WERI-Rb-1 (cell line): ENCODE measurements at places on chromosomes 2 and 18.

GRCh38 chr2:28351621-28352020 is 41.0 kb upstream of the FOSL2 start:
- DNase-seq: no peak

DNA sequence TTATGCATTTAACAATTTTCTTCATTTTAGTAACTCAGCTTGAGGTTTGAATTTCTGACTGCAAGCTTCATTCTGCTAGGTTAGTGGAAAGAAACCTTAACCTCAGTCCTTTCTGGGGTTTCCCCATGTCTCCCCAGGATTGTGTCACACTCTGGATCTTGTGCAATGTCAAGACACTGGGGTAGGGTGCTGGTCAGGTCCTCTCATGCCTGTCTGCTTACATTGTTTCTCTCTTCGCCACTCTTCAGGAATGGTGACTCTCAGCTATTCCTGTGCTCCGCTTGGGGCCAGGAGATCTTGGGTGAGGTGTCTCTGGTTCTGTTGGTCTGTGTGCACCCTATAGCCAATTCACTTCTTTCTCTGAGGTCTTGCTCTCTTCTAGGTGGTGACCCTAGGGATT is 23.9 kb downstream of the CTLA4 start:
- no peak for DNase-seq

- no peak for DNase-seq
These were observed 3057.4 kb downstream of the RPIA start for GRCh38 chr2:91748902-91749301.

GRCh38 chr18:79572093-79572780 is 107.4 kb upstream of the CTDP1 start:
- no peak for DNase-seq

- DNase-seq: no peak
These were observed 83.9 kb downstream of the STPG4 start for GRCh38 chr2:47070920-47071824.

GRCh38 chr18:7566567-7567473 is at the start of gene PTPRM:
Gene PTPRM, plus strand, starts transcription at chr18:7567316. Its CDS starts 503 bp downstream, at chr18:7567819.
- peak; percentile 59 for DNase-seq

- peak; percentile 6 for DNase-seq
These were observed 217.5 kb downstream of the CYP26B1 start for GRCh38 chr2:71930049-71930681.

DNA sequence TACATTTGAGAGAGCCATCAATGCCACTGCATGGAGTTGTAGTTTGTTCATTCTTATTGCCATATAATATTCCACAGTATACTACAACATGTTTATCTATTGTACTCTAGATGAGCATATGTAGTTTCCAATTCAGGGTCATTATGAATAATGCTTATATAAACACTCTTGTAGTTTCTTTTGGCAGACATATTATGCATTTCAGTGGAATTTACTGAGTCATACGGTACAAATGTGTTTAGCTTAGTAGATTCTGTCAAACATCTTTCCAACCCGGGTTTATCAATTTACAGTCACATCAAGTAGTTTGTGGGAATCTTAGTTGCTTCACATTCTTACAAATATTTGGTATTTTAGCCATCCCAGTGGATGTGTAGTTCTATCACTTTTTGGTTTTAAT is 161.1 kb downstream of the KCNH7 start:
- DNase-seq: no peak

- DNase-seq: no peak
These were observed 17.0 kb downstream of the SERPINB8 start for GRCh38 chr18:63986885-63987284.

DNA sequence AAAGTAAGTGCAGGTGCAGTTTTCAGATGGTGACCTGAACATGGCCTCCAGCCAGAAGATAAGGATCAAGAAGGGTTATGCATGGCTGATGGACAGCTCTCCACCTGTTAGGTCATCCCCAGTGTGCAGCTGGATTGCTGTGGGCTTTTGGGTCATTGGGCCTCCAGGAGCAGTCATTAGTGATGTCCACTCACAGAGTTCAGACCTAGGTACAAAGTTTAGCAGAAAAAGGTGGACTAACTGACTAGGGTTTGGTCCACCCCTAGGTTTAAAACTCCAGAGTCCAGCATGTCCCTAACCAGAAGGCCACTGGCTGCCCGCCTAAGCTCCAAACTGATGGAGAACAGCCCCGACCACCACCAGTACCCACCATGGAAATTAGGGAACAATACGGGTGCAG is 18.3 kb upstream of the SULT1C2 start:
- DNase-seq: no peak

DNA sequence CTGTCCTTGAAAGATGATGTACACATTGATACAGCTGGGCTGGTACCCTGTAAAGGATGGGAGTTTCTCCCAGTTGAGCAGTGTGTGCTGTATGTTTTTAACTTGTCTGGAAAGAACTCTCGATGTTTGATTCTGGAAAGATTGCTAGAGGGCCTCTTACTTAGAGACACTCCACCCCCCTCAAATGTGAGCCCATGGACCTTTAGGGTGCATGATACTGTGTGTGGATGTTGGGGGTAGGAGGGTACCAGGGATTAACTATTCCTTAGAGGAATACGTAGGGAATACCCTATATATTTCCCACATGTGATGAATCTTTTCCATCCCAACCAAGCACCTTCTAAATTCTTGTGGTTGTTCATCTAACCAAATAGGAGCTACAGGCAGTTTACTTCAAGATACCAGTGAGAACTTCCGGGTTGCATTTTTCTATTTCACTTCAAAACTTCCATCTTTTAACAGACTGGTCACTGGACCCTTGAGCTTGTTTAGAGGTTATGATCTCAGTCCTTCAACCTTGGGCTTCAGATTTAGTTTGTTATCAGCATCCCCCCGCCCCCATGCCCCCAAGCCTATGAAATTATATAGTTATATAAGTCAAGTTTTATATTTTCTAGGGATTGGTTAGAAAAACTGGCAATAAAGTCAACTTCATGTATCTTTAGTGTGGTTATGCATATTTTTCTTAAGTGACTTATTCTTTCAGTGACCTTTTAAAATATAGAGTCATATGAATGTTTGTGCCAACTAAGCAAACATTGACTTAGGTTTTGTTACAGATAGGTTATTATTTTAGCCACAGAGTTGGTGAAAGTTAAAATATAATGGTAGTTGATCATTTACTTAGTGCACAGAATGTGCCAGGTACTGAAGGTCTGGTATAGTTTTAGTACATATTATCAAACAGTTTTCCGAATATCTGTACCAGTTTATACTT is 18.2 kb downstream of the AFTPH start:
- DNase-seq: no peak

- DNase-seq: no peak
These were observed 44.6 kb downstream of the DPP4 start for GRCh38 chr2:162029287-162029901.

DNA sequence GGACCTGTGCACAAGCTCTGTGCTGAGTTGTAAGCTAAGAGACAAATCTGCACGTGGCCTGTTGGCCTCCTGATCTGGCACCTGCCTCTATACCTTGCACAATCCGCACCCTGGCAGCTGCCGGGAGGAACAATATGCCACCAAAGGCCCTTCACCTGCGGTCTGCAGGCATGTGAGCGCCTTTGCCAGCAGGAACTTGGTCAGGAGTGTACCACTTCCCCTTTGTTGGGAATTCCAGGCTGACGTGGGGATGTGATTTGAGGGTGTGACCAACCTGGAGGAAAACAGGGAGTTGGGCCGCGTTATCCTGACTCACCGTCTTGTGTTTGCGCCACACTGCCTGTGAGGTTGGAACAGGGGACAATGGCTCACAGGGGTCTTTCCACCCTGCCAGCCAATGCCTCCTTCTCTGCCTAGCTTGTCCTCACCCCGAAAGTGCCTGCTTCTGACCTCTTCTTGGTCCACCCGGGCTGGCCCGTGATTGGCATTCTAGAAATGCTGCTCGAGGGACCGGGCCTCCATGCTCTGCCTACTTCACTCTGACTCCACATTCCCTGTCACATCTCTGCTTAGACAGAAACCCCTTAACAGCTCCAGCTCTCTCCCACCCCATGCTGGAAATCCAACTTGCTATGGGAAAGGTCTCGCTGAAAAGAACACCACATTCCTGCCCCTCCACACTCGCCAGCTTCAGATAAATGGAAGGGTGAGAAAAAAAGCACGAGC is 67.1 kb upstream of the MAP4K4 start:
- DNase-seq: no peak

- DNase-seq: no peak
These were observed 317.6 kb downstream of the AFF3 start for GRCh38 chr2:99824758-99825157.

DNA sequence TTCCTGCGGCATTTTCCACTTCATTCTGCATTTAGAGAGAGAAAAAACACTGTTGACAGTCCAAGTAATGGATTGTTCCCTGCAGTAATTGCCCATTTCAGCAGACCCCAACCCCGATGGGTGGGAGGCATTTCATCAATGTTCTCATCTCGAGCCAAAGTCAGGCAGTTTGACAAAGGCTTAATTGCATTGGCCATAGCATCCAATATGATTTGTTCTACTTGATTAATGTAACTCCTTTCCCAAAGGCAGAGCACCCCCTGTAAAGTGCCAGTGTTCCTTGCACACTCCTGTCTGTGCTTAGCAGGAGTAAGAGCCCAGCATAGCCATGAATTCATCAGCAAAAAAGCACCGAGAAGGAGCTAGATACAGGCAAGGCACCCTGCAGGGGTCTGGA is 174.4 kb downstream of the SEPTIN10 start:
- DNase-seq: no peak

- DNase-seq: no peak
These were observed 91.0 kb downstream of the MARCHF4 start for GRCh38 chr2:216281316-216281715.

DNA sequence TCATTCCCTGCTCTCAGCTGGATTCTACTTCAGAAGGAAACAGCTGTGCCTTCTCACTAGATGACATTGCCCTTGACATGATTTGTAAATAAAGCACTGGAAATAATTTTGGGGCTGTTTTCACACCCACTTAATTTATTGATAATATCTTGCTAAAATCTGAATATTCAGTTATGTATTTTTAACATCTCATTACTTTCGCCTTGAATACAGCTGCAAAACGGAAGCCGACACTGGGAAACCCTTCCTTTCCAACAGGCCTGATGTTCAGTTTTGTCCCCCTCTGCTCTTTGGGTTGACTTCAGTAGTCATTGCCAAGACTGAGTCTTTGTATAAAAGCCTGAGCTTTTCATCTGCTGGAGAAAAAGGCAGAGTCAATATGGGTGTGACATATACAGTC is 82.7 kb downstream of the DOCK10 start:
- DNase-seq: no peak

DNA sequence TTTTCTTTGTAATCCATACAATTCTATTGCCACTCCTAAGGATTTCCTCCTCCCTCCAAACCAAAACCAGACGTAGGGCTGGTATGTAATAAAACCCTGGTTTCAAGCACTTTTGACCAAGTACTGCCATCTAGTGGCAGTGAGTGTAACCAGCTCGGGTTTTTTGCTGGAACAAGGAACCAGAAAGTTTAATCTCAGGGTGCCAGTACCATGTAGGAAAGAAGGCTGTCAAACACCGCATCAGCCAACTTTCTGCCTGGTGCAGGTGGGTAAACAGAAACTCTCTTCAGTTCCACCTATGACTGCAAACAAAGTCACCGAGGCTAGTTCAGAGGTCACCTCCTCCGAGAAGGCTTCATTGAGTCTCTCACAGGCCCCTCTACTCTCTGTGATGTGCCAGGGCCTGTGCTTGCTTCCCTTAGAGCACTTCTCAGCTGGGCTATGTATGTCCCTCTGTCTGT is 10.2 kb upstream of the THNSL2 start:
- DNase-seq: peak; percentile 37

DNA sequence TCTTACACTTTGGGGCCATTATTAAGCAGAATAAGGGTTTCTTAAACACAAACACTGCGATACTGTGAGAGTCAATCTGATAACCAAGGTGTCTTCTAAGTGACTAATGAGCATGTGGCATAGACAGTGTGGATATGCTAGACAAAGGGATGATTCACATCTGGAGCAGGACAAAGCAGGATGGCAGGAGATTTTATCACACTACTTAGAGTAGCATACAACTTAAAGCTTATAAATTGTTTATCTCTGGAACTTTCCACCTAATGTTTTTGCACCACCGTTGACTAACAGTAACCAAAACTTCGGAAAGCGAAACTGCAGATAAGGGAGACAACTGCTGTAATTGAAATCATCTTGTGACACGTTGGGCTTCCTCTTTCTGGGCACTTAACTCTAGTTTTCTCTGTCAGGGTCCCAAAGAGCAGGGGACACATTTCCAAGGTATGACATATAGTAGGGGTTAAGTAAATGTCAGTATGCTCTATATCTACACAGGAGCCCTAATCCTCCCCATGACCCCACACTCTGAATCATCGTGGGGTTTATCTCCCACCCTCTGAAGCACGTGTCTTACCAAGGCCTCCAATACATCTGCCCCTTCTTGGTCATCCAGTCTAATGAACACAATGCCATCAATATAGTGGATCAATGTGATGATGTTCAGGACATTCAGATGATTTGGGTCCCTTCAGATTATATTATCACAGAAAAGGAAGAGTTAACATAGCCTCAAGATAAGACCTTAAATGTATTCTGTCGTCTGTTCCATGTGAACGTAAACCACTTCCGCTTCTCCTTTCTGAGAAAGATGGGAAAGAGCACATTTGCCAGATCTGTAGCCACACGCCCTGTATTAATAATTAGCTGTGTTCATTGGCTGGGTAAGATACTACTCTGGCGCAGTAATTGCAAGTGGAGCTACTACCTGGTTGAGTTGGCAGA is 78.7 kb downstream of the FTCDNL1 start:
- DNase-seq: no peak

DNA sequence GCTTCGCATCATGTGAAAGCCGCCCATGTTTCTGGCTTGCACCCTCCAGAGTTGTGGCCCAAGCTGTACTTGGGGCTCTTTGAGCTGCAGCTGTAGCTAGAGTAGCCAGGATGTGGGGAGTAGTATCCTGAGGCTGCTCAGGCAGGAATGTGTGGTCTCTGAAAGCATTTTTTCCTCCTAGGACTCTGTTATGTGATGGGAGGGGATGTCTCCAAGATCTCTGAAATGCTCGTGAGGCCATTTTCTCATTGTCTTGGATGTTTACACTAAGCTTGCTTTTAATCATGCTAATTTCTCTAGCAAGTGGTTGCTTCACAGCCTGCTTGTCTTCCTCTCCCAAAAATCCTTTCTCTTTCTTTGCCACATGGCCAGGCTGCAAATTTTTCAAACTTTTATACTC is 687.6 kb downstream of the DCDC2C start:
- DNase-seq: no peak

DNA sequence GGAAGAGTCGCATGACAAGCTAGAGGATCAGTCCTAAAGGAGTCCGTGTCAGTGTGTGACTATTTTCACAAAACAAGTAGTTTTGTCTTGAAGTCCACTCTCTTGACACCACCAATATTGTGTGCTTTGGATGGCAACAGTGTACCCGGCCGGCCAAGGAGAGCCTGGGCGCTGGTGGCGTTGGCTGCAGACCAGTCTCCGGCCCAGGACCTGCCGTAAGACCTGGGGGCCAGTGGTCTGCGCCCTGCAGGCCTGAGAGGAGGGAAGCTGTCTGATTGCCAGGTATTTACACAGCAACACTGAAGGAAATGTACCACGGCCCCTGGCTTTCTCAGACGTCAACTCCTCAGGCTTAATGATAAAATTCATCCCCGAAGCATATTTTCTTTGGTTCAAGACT is 472.4 kb upstream of the SALL3 start:
- DNase-seq: no peak
